GM12891 (cell line): ENCODE measurements at places on chromosomes 2 and 18.

DNA sequence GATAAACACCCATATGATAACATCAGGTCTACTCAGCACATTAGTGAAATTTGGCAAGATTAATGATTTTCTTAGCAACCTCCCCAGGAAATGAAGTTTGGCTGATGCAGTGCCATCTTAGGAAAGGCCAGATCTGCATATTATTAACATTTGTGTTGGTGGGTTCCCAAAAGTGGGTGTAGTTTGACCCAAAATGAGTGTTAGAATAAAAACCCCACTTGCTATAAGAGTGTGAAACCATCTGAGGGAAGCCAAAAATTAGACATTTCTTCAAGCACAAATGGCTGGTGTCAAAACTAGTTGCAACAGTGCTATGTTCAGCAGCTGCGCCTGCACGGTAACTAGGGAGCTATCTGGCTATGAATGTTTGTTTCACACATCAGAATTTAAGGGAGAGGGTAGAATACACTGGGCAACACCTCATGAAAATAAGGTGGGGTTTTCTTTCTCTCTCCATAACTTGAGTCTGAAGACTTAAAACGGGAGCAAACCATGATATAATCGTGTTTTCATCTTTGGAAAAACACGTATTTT lies 15.9 kb upstream of the CSRNP3 start:
- no peak for DNase-seq

GRCh38 chr2:32715391-32715841 lies 87.6 kb downstream of the TTC27 start:
- no peak for DNase-seq

DNA sequence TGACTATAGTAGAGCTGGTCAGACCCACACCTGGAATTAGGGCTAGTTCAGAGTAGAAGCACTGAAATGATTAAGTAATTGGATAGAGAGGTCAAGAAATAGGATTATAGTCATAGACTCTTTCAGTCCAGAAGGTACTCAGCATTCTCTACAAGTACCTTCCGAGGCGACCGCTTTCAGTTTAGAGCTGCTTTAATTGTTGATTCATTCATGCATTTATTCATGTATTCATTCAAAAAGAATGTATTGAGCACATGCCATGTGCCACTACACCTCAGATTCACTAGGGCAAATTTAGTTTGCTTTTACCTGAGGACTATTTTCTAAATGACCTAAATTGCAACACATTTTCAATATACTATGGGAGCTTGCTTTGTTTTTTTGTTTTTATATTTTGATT lies 48.7 kb downstream of the CRIM1 start:
- DNase-seq: no peak

DNA sequence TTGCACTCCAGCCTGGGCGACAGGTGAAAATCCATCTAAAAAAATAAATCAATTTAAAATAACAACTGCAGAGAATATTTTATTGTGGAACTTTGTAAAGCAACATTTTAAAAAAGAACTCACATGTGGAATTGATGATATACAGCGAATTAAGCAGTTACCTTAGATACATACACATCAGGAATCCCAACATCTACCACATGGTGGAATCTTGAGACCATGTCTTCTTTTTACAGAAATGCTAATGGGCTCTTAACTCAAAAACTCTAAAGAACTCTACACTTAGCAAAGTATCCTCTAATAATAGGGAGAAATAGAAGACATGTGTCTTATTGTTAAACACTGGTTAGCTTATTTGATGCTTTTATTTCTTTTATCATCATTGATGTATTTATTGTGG lies 373.6 kb downstream of the CDH7 start:
- DNase-seq: no peak

- no peak for DNase-seq
Observed at GRCh38 chr2:48733067-48733503, 22.4 kb downstream of the LHCGR start.

DNA sequence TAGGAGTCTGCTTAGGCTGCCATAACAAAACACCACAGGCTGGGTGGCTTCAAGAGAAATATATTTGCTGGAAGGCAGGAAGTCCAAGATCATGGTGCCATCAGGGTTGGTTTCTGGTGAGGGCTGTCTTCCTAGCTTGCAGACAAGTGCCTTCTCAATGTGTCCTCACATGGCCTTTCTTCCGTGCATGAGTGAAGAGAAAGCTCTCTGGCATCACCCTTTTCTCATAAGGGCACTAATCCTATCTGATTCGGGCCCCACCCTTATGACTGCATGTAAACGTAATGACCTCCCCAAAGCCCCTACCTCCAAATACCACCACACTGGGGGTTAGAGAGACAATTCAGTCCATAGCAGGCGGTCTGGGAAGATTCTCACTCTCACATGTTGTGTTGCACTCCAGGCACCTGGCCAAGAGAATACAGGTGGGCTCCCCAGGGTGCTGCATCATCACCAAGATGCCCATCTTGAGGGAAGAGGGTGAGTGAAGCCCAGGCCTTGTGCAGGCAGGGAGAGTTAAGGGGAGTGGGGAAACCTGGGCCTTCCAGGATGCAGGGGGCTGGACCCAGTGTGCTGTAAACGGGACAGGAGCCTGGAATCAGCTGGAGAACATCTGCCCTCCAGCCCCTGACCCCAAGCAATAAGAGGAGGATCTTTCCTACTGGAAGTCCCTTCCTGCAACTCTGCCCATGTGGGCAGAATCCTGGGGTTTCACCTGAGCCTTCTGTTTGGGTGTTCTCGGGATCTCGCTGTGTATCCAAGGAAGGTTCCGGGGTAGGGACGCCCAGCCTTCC lies 10.2 kb downstream of the CATIP start:
- DNase-seq: no peak

GRCh38 chr2:185785156-185785555 lies 46.6 kb downstream of the FSIP2 start:
- no peak for DNase-seq
